NCI-H2081 (cell line): ENCODE measurements at places on chromosomes 5 and 9.

DNA sequence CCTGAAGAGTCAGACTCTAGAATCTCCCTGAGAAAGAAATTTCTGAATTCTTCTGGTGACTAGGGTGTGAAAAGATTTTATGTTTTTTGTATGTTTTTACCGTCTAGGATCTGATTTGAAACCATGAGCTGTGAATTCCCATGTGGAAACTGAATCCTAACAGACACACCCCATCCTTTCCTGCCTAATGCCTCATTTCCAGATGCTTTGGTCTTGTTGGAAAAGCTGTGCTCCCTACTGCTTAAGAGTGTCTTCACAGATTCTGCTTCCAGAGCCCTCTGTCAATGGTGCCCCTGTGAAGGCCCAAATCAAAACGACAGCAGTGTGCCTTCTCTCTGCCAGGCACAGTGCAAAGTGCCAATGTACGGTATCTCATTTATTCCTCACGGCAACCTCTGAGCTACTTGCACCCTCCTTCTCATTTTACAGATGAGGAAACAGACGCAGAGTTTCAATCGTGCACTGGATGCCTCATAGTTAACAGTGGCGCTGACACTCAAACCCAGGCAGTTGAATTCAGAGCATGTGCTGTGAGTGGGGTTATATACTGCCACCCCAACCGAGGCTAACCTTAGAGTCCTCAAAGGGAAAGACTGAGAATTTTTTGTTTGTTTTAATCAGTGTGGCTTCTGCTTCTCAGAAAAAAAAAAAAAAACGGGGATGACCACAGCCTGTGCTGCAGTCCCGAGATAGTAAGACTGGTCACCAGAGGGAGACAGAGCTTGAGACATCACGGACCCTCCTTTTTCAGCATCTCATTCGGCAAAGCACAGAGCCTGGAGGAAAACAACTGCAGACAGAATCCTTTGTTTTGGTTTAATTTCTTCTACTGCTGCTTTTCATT lies 188.4 kb downstream of the SNCAIP start:
- peak; percentile 8 for DNase-seq

GRCh38 chr5:179599100-179599499 lies 24.4 kb downstream of the HNRNPH1 start:
- no peak for DNase-seq

- peak; percentile 54 for DNase-seq
Observed at GRCh38 chr5:33936004-33936380, 194 bp upstream of the RXFP3 start.

DNA sequence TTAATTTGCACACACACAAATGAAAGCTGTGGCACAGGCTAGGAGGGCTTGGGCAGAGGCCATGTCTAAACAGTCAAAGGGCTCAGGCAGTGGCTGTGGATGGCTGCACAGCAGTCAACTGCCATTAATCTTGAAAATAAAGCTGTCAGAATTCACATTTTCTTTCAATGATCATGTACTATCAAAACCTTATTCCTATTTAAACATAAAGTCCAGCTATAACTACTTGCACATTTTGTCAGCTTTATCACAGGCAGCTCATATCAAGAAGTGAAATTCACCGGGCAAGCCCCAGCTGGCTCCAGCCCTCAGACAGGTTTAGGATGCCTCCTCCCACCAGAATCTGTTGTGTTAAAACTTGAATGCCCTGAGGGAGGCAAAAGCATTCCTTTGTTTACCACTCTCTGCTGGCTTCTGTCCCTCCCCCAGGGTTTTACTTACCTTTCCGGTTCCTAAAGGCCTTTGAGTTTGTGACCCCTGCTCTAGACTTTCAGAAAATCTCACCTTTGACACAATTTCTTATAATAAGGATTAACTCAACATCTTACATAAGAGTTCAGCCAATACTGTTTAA lies 54.9 kb upstream of the GRAMD2B start:
- DNase-seq: no peak

DNA sequence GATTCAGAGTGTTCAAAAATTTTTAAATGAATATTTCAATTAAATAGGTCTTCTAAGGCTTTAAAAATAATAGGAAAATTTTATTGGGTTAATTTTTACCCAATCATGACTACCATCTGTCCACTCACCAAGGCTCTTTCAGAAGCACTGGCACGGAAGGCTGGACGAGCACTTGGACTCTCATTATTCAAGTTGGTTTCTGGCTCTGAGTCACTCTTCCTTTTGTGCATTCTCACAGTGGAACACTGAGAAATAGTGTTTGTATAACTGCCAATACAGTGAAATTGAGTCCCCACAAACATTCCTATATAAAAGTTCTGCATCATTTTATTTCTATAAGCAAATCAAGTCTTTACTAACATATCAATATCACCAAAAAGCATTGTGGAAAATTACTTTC lies 1149.0 kb downstream of the EFNA5 start:
- DNase-seq: no peak

- DNase-seq: no peak
Observed at GRCh38 chr9:110923601-110924000, 114.7 kb downstream of the LPAR1 start.

- DNase-seq: no peak
Observed at GRCh38 chr9:21684231-21684630, 118.2 kb upstream of the MTAP start.

DNA sequence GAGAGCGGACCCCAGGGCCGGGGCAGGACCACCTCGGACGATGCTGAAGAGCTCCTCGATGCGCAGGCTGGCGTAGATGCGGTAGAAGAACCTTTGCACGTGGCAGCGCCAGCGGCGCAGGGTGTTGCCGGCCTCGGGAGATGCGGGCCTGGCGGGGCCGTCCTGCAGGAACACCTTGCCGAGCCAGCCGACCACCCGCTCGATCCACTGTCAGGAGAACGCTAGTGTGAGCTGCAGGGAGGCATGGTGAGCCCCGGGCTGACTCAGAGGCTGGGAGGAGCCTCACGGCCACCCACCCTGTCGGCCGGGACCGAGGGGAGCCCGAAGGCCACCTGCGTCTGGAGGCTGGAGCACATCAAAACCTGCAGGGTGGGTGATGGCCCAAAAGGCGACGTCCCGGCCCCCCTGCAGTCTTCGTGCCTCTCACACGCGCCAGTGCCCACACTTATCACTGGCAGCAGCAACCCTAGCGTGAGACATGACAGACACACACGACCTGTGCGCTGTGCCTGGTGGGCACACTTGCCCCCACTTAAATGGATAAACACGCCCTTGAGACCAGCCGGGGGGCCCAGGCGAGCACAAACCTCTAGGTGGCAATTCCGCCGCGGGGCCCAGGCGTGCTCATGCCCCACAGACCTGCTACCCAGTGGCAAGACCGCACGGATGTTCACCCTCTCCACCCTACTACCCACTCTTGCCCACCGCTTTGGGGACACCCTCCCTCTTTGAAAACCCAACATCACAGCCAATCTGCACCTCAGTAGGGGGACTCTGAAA lies 3.3 kb downstream of the ANAPC2 start:
- DNase-seq: no peak

GRCh38 chr5:135203593-135204036 lies 169.6 kb upstream of the PITX1 start:
- DNase-seq: no peak
